ENCODE measurements at places on chromosomes 5 and 9.

DNA sequence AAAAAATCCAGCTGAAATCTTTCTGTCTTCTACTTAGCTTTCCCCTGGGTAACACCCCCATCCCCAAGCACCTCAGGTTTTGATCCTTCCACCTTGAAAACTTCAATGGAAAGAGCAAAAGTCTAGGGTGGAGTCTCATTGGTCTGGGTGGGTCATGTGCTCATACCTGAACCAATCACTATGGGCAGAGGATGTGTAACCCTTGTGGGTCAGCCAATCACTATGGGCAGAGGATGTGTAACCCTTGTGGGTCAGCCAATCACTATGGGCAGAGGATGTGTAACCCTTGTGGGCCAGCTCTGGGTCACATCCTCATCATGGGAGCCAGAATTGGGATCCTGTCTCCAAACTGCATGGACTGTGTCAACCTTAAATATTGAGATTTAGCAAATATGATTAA lies 18.5 kb downstream of the NAIF1 start:
- no peak for DNase-seq

GRCh38 chr5:169746147-169746694 lies 109.1 kb downstream of the DOCK2 start:
- no peak for DNase-seq

GRCh38 chr9:30065888-30066287 lies 2318.6 kb upstream of the ACO1 start:
- DNase-seq = no peak

DNA sequence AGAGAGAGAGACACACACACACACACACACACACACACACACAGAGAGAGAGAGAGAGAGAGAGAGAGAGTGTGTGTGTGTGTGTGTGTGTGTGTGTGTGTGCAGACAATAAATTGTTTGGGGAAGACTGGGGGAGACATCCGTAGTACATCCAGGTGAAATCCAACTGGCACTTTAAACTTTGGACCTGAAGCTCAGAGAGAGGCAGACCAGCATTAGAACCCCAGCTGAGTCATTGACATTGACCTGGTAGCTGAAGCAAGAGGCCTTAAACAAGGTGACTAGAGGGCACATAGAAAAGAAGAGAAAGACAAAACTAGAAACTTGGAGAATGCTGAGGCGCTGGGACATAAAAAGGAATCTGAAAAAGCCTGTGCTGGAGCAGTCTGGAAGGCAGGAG lies 251.5 kb downstream of the CRB2 start:
- DNase-seq = no peak

GRCh38 chr9:129500863-129501770 lies 119.8 kb downstream of the C9orf50 start:
- no peak for DNase-seq

DNA sequence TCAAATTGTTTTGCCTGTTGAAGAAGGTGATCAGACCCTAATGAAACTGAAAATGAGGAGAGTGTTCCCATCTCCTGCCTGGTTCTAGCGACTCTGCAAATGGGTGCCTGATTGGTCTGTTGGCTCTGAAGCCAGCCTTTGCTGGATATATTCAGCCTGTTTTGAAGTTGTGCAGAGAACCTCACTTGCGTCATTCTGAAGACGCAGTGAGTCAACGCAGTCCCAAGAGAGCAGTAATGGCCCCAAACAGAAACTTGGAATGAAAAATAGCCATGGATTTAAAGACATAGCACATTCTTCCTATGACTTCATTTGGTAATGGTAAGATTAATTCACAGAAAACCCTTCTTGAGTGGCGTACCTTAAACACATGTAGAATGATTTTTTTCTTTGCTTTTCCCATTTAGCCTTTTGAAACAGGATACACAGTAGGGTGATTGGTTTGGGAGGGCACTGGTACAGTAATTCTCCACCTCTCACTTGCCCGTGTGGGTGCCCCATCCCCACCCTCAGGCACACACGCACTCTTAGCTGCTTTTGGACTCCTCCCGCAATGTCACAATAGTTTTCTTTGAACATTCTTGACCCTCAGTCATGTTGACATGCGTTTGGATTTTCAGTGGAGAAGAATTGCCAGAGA lies 54.1 kb upstream of the ABL1 start:
- no peak for DNase-seq

DNA sequence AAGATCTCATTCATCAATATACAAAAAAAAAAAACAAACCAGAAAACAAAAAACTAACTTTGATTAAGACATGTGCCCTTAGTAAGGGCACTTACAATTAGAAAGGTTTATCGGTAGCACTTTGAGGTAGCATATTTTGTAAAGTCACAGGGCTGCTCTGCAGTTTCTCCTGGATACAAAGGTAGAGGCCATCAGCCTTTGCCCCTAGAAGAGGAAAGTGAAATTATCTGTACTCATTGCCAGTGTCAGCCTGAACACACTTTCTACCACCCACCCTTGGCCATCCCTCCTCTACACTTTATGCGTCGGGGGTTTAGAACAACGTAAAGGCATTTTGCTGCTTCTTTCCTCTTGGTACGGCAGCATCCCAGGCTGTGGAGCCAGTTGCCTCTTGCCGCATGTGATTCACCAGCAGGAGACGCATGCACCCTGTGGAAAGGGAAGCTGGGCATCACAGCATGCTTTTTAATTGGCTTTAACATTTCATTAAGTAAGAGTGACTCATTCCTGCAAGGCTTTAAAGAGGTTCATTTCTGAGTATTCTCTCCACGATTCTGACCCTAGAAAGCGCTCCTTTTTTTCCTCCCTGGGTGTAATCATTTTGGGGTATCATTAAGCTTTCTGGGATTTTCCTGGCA lies 84.6 kb downstream of the CEMIP2 start:
- DNase-seq = peak; percentile 71

- DNase-seq = no peak
These were observed 97.2 kb downstream of the TRIM36 start for GRCh38 chr5:115072266-115073064.

DNA sequence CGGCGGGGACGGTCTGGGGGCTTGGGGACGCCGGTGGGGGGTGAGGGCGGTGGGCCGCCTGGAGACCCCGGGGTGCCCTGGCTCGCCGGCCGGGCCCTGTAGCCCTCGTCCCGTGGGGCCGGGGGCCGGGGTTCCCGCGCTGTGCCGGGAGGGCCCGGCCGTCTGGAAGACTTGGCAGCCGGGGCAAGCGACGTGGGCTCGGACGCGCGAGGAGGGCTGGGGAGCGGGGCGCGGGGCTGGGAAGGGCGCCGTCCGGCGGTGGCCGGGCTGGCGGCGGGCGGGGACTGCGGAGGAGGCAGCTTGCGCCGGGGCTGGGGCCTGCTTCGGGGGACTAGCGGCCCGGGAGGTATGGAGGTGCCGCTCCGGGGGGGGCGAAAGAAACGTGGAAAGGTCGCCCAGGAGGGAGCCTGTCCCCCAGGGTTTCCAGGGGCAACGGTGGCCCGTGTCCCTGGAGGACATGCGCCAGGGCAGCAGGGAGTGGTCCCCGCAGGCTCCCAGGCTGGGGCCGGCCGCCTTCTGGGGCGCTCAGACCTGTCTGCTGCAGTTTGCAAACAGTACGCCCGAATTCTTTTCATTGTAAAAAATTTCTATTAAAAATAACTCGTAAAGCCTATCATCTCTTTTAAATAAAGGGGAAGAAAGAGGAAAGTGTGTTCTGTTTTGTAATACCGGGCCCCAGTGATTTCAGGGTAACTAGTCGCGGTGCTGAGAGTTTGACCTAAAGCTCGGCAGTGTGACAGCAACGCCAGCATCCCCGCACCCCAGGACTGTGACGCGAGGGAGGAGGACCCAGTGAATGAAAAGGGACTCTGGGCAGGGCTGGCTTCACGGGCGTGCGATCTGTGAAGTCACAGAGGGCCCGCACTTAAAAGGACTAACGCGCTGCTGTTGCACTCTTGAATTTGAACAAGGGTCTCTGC lies 752 bp upstream of the ANKH start:
- peak; percentile 69 for DNase-seq

GRCh38 chr5:15604986-15605385 lies 105.0 kb downstream of the FBXL7 start:
- no peak for DNase-seq

GRCh38 chr9:114218264-114219120 lies 63.2 kb downstream of the COL27A1 start:
- DNase-seq = no peak

DNA sequence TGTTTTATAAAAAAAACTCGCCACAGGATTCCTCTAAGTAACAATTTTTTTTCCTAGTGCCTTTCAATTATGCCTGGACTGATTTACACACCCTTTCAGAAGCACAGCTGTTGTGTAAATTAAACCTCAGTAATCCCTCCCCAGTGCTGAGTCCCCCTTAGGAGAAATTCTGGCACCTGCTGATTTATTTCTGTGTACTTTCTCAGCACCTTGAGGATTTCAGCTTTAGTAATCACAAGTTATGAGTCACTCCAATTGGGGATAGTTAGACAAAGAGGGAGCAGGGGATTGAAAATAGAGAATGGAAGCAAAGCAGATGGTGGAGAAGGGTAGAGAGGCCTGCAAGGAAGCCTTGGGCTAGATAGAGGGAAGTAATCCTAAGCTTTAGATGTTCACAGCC lies 171.7 kb downstream of the TTLL11 start:
- no peak for DNase-seq

- DNase-seq = no peak
These were observed 51.1 kb downstream of the DAP start for GRCh38 chr5:10709933-10710332.

- DNase-seq = no peak
These were observed 3.9 kb downstream of the GLIPR2 start for GRCh38 chr9:36140086-36141084.

- no peak for DNase-seq
These were observed 3.4 kb downstream of the S1PR3 start for GRCh38 chr9:88994469-88995199.

GRCh38 chr5:45454114-45454513 lies 242.1 kb downstream of the HCN1 start:
- DNase-seq = peak; percentile 97

DNA sequence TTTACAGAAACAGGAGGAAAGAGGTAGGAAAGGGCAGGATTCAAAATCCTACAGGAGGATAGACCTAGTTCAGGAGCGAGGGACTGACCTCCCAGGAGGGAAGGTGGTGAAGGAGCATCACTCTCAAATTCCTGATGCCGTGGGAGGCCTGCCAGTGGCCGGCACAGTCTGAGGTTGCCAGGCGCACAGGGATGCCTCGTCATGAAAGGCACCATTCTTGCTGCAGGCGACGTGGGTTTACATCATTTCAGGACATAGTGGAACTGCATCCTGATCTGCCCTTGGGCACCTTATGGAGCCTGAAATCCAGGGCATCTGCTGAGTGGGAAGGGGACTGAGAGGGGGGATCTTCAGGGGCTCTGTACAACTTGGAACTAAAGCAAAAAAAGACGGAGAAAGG lies 163.2 kb upstream of the S1PR3 start:
- no peak for DNase-seq

GRCh38 chr5:75717082-75717922 lies at the start of gene POC5:
POC5 (minus strand) TSS chr5:75717437; CDS start chr5:75712937, 4,500 bp downstream.
- peak; percentile 97 for DNase-seq

DNA sequence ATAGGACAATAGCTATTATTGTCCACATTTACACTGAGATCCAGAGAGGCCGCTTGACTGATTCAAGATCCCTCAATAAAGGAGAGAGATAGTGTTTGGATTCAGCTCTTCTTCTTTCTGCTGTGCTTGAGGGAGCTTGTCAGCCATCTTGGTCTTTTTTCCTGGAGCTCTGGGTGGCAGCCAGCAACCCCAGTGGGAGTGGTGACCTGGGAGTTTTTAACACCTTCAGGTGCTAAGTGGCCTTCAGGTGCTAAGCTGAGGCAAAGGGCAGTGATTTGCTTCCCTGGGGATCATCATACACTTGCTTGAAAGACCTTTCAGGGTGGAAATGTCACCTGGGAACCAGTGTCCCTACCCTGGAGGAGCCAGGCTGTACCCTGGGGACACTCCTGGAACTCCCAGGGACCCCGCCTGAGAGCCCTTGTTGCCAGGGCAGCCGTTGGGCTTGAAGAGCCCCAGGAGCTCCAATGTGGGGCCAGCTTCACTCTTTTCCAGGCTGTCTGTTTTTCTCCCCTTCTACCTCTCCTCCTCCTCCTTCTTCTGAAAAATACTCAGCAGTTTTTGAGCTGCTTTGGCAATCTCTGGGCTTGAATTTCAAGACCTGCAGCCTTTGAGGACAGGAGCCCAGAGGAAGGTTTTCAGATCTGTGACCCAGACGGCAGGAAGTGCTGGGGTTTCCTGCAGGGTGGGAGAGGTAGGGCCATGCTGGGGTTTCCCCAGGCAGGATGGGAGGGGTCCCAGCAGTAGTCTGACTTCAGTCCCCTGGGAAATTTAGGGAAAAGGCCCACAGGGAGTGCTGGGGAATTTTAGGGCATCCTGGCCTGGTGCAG lies 59.7 kb downstream of the FGF18 start:
- DNase-seq = no peak

DNA sequence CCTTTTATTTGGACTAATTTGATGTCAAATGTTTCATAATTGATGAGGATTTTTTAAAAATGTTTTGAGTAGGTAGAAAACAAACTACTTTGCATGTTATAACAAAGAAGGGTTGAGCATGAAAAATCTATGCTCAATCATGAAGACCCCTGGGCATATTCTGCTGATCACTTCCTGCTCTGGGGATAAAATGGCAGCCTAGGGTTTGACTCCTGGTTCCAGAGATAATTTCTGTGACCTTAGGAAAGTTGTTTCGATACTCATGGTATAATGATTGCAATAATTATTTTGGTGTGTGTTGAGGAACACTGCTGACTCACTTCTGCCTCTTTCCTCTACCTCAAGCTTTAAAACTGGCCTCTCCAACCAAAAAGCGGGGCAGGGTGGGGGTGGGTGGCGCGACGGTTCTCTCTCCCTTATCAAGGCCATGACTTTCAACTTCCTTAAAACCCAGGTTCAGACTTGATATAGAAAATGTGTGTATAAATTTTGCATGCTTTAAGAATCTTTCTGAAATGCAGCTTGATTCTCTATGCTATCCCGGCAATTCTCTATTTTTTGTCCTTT lies 6.0 kb upstream of the PIP5K1B start:
- DNase-seq = no peak

DNA sequence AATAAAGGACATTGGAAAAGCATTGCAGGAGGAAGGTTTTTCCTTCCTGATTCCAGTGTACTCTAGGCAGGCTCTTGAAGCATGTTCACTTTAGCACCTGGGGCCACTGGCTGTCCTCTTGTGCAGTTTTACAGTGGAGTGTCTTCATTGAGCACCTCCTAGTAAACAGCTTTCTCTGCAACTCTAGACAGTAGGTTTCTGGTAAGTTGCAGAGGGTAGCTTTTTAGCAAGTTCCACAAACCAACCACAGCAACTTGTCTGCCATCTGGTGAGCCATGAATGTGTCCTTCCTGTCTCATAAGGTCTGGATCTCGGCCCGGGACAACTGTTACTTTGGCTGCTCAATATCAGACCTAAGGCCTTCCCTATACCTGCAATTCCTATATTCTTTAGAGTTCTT lies 488.0 kb downstream of the MAN2A1 start:
- no peak for DNase-seq

- DNase-seq = no peak
These were observed 125.1 kb downstream of the NPR3 start for GRCh38 chr5:32836176-32836575.

- no peak for DNase-seq
These were observed 112.6 kb upstream of the NFIL3 start for GRCh38 chr9:91536211-91536691.

DNA sequence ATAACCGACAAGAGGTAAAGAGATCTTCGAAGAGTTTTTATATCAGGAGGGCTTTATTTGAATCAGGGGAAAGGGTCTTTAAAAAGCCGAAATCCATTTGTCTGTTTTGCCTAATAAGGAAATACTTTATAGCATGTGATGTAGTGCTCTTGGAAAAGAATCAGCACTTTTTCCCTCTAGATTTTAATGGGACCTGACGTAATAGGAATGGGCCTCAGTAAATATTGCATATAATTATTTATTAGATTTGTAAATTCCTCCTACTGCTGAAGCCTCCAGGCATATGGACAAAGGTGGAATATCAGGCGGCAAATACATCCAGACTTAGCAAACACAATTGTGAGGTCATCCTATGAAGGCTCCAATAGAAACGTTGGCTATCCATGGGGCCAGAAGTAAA lies 50.9 kb downstream of the ACTBL2 start:
- no peak for DNase-seq

Data from G401 (cell line).